Suprapubic skin (tissue), 4 donors: ENCODE measurements at places on chromosomes 5 and 9.
A peak's percentile ranks its signal among the peaks of the same experiment; 100 is the strongest.

DNA sequence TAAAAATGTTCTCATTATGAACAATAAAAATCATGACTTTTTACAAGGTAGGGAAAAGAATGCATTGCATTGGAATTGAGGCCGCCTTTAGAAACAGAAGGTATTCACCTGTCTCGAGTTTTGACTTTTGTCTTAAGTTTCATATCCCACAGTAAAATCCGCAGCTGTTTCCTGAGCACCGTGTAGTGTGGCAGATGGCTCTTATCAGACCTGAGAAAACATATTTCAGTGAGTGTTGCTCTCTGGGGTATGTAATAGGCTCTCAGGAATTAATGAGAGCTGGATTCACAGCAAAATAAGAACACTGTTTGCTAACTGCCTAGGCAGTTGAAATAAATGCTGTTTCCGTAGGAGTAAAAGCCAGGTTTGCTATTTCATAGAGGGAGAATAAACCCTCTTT lies 221.4 kb downstream of the CFAP90 start:
- DNase-seq: no peak

GRCh38 chr5:1516615-1517601 lies 6.9 kb downstream of the LPCAT1 start:
- DNase-seq: peak; percentile 57

DNA sequence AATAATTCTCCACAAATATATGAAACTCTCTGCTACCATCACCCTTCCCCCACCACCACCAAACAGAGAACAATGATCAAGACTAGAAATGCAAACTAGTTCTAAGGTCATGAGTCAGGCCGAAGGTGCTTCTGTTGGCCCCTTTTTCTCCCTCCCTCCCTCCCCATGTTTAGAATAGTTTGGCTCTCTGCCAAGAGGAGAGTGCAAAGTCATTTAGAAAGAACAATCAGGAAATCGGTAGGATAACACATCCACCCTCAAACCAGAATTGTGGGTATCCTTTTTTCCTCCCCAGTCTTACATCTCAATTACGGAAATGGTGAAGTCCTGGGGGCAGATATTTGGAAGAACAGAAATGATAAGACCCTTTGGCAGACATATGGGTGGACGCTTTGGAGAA lies 170.1 kb downstream of the SLF1 start:
- no peak for DNase-seq

- DNase-seq: no peak
Observed at GRCh38 chr5:135641319-135641718, 62.5 kb upstream of the CXCL14 start.

- DNase-seq: no peak
Observed at GRCh38 chr9:6896562-6896961, 138.8 kb downstream of the KDM4C start.

GRCh38 chr5:129460672-129460935 lies 506 bp downstream of the ADAMTS19 start:
- no peak for DNase-seq

DNA sequence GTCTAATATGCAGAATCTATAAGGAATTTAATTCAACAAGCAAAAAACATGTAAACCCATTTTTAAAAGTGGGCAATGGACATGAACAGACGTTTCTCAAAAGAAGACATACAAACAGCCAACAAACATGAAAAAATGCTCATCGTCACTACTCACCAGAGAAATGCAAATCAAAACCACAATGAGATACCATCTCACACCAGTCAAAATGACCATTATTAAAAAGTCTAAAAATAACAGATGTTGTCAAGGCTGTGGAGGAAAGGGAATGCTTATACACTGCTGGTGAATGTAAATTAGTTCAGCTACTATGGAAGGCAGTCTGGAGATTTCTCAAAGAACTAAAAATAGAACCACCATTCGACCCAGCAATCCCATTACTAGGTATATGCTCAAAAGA lies 3.1 kb upstream of the KLHL3 start:
- no peak for DNase-seq

DNA sequence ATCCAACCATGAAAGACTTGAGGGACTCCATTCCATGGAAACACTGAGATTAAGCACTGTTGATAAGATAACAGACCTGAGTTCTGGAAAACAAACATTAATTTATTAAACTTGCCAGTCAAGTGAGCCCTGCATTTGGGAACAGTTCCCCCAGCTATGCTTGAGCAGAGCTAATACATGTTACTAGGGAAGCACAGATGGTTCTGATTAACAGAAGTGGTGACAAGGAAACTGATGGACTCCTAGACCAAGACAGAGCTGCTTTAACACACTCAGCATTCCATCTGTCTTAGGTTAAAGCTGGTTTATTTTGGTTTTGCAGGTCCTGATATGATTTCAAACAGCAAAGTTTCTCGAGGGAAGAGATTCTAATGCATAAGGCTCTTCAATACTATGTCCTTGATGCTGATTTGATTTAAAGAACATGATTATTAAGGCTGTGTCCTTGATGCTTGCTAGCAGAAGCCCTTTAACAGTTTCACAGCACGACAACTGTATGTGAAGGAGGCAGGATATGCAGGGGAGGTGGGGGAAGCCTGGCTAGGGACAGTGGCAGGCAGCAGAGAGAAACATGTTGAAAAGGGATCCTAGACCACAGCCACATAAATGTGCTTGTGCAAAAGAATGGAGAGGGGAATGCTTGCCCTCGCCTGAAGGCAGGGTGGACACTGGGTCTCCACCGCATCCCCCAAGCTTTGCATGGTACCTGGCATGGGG lies 66.2 kb downstream of the ACTBL2 start:
- no peak for DNase-seq

- no peak for DNase-seq
Observed at GRCh38 chr5:161580621-161581020, 34.1 kb upstream of the GABRB2 start.

GRCh38 chr9:77013932-77014596 lies 5.4 kb upstream of the FOXB2 start:
- no peak for DNase-seq

- no peak for DNase-seq
Observed at GRCh38 chr5:158364367-158364766, 505.4 kb upstream of the CLINT1 start.

DNA sequence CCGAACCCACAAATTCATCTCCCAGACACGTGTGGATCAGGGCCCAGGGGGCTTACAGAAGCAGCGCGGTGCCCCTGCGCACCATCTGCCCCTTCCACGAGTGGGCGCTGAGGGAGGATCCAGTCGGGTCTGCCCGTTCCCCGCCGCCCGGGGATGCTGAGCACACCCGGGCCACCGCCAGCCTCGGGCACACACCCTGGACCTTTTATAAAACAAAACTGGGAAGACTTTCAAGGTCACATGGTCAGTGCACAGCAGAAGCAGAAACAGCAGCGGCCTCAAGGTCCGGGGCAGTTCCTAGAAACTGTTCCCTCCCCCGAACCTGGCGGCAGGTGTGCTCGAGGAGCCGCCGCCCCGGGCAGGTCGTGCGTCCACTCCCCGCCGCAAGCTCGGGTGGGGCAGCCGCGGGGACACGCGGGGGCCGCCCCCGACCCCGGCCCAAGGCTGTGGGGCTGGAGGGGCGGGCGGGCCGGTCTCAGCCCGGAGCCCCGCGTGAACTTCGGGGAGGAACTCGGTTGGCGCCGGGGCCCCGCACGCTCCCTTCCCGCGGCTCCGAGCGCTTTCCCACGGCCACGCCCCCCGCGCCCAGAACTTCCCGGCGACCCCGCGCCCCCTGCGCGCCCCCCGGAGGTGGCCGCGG lies 633 bp upstream of the PPP1R26 start:
- no peak for DNase-seq

DNA sequence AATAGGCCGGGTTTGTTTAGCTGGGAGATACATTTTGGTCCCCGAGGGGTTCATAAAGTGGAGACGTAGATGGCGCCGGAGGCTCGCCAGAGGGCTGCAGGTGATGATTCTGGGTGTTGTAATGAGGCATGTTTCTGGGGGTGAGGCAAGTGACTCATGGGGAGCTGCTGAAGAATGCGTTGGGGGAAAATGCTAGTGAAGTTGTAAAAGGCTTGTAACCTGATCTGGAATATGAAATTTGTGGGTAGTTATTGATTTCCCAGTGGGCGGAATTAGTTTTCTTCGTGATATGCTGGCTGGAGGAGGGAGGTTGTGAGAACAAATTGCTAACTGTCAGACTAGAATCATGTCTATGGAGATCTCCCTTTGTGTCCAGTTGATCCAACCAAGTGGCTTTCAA lies 158.3 kb downstream of the DOCK2 start:
- no peak for DNase-seq

DNA sequence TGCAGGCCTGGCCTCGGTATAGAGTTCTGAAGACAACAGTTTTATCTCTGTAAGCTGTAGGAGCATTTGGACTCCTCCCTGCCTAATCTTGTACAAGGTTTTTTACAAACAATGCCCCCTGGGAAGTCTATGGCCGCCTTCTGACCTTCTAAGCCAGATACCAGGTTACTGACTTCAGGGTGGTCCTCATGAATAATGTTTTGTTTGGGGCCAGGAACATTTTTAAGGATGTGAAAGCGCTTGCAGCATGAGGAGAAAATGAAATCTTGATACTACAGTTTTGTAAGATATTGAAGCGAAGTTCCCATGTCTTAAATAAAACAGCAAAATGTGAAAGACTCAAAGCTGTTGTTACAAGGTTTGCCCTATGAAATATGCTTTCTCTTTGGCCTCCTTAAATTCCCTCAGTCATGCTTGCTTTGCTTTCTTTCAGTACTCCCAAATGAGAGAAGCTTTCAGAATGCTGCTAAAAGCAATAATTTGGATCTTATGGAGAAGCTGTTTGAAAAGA lies 5.2 kb downstream of the ANKDD1B start:
- DNase-seq: no peak

DNA sequence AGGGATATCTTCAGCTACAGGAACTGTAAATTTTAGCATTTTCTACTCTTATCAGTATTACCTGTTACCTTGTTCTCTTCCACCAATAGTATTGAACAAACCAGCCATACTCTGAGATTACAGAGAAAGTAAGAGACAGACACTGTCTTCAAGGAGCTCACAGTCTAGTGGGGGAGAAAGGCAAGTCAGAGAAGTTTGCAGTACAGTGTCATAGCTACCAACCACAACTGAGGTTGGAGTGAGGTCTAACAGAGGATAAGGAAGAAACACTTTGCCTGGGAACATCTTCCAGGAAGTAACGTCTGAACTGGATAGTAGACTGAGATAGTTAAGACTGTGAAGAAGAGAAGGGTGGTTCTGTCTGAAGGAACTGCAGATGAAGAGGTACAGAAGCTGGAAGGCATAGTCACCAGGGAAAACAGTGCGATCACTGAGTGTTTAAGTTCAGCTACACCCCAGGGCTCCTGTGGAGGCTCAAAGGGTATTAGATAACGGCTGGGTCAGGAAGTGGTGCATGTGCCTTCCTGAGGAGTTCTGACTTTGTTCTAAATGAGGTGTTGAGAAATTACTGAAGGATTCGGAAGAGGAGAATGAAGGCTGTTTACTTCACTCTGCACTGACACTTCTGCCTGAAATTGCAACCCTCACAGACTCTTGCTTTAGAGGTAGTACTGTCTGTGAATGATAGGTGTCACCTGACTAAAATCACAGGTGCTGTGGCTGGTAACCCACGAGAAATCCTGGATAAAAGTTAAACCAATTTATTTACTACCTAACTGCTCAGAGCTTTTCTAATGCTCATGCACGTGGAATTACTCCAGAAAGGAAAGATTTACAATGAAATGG lies 841.6 kb downstream of the MAT2B start:
- DNase-seq: no peak

DNA sequence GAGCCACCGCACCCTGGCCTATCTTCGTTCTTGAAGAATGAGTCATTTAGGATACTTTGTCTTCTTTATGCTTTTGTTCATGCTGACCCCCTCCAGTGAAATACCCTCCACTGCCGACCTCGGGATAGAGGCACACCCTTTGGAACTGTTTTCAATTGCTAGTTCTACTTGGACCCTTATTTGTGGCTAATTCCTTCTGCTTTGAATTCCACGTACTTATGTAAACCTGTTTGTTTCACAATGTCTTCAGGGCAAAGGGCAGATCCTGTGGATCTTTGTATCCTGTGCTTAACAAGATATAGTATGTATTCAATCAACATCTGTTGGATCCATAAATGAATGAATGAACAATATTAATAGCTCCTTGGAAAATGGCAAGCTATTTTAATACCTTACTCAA lies 19.6 kb upstream of the AOPEP start:
- no peak for DNase-seq

DNA sequence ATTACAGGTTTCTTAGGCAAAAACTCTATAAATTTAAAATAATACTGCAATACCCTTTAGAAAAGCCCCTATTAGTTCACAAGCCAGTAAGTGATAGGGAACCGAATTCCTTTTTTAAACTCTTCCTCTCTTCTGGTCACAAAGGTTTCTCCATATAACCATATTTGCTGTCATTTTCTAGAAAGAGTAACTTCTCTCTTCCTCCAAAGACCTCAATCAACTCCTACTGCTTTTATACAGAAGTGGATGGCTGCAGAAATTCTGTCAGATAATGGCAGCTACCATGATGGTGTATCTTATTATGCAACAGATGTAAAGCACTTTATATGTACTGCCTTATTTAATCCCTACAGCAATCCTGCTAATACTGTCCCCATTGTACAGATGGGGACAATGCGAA lies 6.2 kb downstream of the TUT7 start:
- no peak for DNase-seq

DNA sequence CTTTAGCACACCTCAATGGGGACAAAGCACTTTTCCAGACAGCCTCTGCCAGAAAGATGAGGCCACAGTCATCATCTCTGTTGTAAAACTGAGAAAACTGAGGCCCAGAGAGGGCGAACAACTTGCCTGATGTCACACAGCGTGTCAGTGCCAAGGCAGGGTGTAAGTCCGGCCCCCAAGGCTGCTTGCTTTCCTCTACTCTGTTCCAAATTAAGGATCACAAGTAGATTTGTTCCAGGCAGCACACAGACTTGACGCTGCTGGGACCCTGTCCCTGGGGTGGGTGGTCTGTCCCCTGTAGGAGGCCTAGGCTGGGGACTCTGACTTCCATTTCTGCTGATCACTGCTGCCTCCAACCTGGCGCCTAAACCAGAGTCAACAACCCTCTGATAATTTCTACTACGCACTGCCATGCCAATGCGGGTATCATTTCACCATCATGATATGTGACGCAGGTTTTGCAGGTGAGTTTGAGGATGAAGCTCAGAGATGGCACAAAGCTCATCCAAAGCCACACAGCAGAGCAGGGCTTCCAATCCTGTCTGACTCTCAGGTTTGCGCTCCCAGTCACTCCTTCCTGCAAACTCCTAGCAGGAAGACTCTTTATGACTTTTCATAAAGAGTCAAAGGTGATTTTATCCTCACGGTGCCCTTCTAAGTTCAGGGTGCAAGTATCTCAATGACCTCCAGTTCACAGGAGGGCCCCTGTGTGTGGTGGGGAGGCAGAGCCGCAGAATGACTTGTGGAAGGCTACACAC lies 13.5 kb upstream of the RALGDS start:
- no peak for DNase-seq

GRCh38 chr5:106127341-106127781 lies 1543.4 kb downstream of the EFNA5 start:
- DNase-seq: no peak

DNA sequence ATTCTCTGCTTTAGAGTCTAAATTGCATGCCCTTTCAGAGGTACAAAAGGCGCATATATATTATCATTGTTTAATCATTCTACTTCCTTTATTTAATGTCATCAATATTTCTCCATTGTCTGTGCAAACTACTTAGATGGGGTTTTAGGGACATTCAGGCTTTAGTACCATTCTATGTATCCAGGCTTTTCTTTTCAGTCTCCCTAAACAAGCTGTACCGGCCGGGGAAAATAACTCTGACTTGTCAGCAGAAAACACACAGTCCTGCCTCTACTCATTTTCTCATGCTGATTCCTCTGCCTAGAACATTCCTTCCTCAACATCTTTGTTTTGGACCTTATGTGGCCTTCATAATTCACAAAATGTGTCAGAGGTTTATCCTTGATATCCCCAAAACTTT lies 392.1 kb upstream of the DAB2 start:
- no peak for DNase-seq
